Cortex of kidney (tissue), 1 donor: ENCODE measurements at places on chromosomes 13 and 19.

- no peak for DNase-seq
These were observed 1586.4 kb upstream of the SPRY2 start for GRCh38 chr13:81927347-81927746.

DNA sequence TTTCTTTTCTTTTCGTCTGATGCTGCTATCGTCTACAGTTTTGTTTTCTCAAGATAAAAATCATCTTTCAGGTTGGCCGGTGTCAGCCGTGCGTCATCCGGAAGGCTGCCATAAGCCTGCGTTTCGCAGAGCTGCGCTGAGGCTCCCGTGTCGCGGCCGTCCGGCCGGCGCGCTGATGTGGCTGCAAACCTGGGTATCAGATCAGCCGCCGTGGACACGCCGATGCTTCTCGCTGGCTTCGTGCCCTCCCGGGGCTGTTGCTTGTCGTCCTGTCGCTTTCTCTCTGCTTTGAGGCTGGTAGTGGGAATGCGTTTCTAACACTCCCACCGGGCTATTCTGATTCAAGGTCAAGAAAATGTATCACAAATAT, 45.9 kb upstream of the TFDP1 start:
- DNase-seq = no peak

DNA sequence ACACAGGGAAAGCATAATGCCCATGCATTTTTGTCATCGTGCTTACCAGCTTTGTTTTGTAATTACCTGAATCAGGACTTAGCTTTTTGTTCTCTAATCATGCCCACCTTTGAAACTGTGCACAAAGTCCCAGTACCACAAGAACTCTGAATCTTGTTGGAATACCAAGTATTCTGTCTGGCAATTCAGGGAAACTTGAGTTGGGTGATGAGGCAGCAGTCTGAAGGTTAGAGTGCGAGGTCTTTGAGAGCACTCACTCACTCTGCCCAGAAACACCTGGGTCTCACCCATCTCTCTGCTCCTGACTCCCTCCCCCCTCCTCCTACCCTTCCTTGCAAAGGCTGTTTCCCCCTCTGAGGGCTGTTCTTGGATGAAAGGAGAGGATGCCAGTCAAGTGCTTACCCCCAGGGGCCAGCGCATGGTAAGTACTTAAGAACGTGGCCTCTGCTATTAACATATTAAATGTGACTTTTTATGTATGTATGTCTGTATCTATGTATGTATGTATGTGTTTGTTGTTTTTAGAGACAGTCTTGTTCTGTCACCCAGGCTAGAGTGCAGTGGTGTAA, 22.4 kb downstream of the SIPA1L3 start:
- no peak for DNase-seq

GRCh38 chr13:22387899-22388298, 717.0 kb downstream of the FGF9 start:
- DNase-seq = no peak

- DNase-seq = no peak
These were observed 146.3 kb downstream of the DCLK1 start for GRCh38 chr13:35984776-35985453.

DNA sequence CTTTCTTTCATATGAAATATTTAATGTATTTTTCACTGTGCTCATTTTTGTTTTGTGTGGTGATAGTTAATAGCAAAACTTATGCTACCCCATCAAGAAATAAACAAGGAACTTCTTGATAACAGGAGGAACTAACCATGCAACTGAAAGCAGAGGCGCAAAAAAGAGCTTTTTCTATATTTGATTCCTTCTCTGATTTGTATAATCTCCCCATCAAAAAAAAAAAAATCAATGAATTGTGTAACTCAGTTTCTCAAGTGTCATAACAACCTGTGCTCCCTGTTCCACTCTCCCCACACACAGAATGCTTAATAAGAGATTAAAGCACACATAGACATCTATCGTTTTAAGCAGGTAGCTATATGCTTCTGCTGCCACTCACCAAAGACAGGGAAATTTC, 67.3 kb upstream of the MED4 start:
- DNase-seq = no peak

DNA sequence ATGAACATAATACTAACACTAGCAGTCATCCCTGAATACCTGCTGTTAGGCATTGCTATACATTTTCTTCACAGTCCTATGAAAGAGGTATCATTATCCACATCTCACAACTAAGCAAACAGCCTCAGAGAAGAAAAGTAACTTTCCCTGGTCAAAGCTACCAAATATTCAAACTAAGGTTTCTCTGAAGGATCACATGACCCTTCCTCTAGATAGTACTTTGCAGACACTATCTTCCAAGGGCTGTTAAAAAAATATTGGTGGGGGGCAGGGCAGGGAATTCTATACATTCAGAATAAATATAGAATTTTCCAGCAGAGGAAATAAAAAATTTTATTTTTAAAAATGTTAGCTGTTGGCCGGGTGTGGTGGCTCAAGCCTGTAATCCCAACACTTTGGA, 3.1 kb downstream of the SLC25A30 start:
- DNase-seq = no peak

DNA sequence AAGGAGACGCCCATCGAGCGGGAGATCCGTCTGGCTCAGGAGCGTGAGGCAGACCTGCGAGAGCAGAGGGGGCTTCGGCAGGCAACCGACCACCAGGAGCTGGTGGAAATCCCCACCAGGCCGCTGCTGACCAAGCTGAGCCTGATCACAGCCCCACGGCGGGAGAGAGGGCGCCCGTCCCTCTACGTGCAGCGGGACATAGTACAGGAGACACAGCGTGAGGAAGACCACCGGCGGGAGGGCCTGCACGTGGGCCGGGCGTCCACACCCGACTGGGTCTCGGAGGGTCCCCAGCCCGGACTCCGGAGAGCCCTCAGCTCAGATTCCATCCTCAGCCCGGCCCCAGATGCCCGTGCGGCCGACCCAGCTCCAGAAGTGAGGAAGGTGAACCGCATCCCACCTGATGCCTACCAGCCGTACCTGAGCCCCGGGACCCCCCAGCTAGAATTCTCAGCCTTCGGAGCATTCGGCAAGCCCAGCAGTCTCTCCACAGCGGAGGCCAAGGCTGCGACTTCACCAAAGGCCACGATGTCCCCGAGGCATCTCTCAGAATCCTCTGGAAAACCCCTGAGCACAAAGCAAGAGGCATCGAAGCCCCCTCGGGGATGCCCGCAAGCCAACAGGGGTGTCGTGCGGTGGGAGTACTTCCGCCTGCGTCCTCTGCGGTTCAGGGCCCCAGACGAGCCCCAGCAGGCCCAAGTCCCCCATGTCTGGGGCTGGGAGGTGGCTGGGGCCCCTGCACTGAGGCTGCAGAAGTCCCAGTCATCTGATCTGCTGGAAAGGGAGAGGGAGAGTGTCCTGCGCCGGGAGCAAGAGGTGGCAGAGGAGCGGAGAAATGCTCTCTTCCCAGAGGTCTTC, 7.1 kb downstream of the MISP start:
- no peak for DNase-seq

GRCh38 chr13:21458451-21458812, 671 bp downstream of the ZDHHC20 start:
- DNase-seq = no peak

DNA sequence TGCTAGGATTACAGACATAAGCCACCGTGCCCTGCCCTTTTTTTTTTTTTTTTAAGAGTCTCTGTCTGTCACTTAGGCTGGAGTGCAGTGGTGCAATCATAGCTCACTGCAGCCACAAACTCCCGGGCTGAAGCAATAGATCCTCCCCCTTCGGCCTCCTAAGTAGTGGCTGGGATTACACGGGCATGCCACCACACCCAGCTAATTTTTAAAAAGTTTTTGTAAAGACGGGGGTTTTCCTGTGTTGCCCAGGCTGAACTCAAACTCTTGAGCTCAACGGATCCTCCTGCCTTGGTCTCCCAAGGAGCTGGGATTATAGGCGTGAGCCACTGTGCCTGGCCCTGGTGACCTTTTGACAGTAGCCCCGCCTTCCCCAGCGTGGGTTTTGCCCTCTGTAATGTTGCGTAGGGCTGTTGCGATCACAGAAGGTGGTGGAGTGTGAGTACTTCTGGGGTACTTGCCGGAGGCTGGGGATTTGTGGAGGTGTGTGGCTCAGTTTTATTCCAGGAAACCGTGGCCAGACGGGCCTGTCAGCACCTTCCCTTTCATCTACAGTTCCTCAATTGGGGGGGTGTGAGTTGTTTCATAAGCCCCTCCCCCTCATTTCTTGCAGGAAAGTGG, 11.6 kb upstream of the RETN start:
- no peak for DNase-seq

GRCh38 chr19:29375429-29376119, 150.2 kb upstream of the VSTM2B start:
- DNase-seq = no peak
